Activated CD4-positive, alpha-beta T cell treated with anti-CD3 and anti-CD28 coated beads, Interleukin-2, Interleukin-6, amounts not matched to agents 100 ng/mL and 50 ng/mL, durations not matched to agents 16 hours and 8 hours (primary cell): ENCODE measurements at places on chromosomes 13 and 19.

GRCh38 chr13:97344265-97345175, 89.4 kb upstream of the RAP2A start:
- DNase-seq: peak; percentile 65

- DNase-seq: no peak
These were observed 225.0 kb downstream of the TBC1D4 start for GRCh38 chr13:75256922-75257321.

- DNase-seq: no peak
These were observed 7.7 kb downstream of the C2CD4C start for GRCh38 chr19:400976-401865.

- no peak for DNase-seq
These were observed 69.6 kb upstream of the TSHZ3 start for GRCh38 chr19:31418692-31419430.

DNA sequence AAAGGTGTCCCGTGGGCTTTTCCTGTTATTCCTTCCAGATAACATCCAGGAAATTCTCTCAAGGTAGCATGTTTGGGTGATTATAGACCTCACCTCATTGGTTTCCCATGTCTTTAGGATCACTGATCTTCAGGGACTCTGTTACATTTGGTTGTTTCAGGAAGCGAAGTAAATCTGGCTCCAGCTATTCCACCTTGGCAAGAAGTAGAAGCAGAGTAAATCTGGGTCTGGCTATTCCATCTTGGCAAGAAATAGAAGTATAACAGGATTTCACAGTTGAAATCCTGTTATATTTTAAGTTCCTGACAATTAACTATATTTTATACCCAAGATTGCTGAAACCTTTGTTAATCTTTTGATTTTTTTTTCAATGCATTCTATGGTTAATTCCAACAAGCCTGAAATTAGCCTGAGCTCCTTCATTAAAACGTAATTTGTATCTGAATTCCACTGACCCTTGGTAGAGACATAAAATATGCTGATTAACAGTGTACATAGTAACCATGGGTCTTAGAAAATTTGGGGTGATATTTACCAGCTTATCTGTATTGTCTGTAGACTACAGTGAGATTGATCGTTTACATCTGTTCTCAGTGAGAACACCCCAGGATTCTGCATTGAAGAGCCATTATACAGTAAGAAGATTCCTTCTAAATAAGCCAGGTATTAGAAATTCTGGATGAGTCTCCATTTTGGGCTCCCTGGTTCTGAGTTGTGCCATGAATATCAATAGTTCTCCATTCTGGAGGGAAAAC, 267.6 kb upstream of the SLITRK6 start:
- no peak for DNase-seq

DNA sequence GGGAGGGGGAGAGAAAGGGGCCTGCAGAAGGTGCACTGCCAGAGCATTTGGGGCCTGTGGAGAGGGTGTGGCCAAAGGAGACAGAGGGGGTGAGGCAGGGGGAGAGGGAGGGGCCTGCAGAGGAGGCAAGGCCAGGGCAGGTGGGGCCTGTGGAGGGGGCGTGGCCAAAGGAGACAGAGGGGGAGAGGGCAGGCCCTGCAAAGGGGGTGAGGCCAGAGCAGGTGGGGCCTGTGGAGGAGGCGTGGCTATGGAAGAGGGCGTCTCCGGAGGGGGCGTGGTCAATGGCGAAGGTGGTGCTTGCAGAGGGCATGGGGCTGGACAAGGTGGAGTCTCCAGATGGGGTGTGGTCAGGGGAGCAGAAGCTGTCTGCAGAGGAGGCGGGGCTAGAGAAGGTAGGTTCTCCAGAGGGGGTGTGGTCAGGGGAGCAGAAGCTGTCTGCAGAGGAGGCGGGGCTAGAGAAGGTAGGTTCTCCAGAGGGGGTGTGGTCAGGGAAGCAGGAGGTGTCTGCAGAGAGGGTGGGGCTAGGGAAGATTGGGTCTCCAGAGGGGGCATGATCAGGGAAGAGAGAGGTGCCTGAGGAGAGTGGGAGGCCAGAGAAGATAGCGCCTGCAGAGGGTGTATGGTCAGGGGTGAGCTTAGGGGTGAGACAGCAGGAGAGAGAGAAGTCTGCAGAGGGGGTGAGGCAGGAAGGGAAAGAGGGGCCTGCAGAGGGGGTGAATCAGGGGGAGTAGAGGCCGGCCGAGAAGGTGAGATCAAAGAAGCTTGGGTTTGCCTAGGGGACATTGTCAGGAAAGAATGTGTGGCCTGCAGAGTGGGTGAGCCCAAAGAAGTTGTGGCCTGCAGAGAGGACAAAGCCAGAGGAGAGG, 3.4 kb downstream of the PRR36 start:
- DNase-seq: peak; percentile 71

DNA sequence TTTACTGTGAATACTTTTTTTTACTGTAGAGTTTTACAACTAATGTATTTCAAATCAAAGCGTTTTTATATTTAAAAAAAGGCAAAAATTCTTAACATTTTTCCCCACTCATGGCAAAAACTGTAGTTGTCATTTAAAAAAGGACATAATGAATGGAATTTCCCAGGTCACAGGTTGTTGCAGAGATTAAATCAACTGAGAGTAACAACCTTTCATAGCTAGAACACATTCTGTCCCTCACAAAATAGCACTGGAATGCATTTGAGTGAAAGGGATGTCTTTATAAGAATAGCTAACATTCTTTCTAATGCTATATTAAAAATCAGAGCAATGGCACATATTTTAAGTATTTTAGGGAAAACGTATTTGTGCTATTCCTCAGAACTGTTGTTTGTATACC, 1393.3 kb upstream of the ATXN8OS start:
- no peak for DNase-seq

DNA sequence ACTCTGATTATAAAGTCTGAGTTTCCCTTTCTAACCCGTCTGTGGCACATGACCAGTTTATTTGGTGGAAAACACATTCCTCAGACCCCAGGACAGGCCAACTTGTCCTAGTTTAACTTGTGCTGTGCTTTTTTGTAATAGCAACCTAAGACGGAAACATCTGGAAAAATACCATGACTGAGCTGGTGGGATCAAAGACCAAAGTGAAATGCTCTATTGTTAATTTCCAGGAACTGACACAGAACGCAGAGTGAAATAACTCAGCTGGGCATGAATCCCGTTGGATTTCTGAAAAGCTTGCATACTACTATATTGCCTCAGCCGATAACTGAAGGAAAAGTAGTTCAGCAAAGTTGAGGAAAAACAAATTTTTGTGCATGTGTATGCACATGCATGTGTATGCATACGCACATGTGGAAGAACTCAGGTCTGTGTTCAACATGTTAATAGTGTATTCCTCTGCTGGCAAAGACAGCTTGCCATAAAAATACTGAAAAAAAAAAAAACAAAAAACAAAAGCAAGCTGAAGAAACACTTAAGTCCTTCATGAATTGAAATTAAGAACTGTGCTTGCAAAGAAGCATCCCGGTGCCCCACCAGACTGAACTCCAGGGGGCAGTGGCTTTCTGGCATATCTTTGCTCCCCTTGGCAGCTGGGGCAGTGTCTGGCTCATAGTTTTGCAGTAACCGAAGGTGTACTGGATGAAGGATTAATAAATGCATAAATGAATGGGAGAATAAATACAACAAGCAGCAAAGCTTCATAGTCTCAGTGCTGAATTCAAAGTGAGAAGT, 187.8 kb downstream of the LHFPL6 start:
- DNase-seq: no peak

DNA sequence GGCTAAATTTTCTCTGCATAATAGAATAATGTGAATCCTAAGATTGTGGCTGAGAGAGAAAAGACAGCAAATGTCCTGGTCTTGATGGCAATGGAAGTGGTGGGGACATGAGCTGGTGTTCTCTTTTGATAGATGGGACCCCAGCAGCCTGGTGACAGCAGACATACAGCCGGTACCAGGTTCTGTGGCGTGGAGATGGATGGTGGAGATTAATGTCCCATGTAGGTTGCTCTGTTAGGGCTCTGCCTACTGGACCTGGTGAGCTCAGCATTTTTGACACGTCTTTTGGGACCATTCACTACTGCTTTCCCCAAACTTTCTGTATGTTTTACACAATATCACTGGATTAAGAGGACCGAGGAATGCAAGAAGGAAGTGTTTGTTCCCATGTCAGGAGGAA, 8.2 kb upstream of the SIGLEC14 start:
- no peak for DNase-seq

DNA sequence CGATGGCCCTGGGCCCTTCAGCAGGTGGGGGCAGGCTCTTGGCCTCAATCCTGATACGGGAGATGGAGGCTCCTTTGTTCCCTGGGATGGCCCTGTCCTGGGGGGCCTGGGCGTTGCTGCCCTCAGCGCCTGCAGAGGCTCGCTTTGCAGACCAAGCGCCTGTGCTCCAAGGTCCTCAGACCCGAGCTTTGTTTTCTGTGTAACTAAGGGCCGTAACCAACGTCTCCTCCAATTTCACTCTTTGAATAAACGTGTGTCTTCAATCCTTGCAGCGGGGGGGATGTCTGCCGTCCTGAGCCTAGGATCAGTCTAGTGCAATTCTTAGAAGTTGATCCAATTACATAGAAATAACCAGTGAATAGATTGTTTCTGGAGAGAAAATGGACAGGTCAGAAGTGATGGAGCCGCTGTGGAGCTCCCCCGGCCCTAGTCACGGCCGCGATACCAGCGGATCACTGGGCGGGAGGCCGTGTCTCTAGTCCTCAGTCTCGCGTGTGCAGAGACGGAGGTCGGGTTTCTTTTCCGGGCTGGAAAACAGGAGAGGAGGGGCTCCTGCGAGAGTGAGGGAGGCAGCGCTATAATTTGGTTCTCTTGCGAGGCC, 5.3 kb downstream of the PTBP1 start:
- DNase-seq: no peak

DNA sequence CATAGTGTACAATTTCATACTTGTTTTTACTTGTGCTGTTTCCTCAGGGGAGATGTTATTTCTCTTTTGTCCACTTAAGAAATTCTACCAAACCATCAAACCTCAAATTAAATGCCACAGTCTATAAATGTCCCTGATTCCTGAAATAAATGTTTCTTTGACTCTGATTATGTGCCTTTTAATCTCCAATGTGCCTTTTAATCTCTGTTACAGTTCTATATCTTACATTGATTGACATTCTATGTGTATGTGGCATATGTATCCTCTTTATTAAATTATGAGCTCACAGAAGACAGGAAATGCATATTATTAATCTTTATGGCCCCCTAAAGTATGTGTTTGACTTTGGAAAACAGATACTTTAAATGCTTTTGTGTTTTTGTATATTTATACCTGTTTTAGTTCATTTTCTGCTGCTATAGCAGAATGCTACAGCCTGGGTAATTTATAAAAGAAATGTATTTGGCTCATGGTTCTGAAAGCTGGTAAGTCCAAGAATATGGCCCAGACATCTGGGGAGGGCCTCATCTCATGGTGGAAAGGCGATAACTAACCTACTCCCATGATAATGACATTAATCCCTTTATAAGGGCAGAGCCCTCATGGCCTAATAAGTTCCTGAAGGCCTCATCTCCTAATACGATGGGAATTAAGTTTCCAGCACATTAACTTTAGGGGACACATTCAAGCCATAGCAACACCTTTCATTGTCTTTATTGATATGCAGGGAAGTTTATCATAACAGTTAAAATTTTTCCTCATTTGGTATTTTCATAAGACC, 403.9 kb downstream of the LIG4 start:
- no peak for DNase-seq

DNA sequence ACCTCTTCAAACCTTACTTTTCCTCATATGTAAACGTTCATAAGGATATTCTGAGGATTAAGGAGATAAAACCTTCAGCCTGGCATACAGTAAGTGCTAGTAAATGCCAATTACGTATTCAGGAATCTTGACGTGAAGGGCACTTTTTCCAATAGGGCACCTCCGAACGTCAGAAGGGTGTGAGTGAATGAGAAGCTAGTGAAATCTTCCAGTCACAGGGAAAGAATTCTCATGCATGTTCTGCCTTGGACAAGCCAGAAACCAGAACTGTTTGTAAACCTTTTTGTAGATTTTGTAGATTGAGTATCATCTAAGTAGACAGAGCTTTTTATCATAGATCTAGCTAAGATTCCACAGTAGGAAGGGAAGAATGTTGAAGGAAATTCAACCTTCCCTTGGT, 16.5 kb downstream of the DGKH start:
- DNase-seq: no peak

DNA sequence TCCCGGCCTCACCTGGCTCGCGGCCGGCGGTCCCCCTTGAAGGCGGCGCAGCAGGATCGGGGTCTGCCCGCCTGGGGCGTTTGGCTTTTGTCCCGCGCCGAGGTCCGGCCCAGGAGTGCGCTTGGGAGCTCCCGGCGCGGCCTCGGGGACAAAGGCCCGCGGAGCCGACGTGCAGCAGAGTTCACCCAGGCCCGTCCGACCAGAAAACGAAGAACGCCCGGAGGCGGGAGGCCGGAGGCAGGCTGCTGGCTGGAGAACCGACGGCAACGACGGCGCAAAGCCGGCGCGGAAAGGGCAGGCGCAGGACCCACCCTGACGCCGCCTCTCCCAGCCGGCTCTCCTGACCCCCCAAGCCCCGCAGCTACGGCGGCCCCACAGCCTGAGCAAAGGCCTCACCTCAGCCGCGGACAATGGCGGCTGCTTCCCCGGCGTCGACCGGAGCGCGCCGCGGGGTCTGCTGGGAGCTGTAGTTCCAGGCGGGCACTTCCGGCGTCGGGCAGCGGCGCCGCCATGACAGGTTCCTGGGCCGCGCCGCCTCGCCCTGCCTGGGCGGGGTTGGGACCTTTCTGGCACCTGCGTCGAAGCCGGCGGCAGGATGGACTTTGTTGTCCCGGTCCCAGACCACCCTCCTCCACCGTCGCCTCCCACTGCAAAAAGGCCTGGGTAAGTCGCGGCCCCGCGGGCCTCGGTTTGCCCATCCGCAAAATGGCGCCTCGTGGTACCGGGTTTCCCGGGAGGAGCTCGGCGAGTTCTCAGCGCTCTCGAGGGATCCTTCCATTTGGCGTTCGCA, at the start of gene ZNF606:
Gene ZNF606, minus strand, starts transcription at position 437 of the 790 bp plus-strand sequence. CDS start 1,501 bp downstream, outside the sequence.
- DNase-seq: peak; percentile 87

DNA sequence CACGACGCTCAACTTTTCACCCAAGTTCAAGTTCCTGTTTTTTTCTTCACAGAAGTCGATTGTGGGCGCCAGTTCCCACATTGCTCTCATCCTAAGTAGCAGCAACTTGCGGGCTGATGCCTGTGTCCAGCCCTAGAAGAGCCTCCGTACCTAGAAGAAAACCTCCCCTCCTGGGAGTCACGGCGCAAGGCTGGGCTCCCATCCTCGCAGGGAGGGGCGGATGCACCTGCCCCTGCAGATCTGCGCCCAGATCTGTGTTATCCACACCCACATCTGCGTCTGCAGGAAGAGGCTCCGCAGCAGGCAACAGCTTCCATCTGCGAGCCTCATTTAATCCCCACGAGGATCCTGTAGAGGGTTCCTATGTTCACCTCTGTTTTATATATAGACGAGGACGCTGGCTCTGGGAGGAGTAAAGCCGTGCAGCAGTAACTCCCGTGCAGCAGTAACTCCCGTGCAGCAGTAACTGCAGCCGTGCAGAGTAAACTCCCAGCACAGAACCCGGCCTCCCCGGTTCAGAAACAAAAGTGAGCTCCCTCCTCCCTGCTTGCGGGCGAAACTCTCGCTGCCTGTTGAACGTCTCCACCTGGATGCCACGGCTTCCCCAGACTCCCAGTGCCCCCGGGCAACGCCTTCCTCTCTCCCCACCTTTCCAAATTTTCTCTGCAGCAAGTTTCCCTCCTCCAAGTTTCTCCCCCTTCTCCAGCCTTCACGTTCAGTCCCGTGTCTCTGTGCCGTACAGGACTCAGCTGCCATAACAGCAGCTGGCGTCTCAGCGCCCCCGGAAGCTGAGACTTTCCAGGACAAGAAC, 23.5 kb upstream of the LAIR1 start:
- DNase-seq: peak; percentile 12
